ENCODE measurements at places on chromosomes 1 and 21.

GRCh38 chr1:45187725-45188124 lies 18.7 kb downstream of the ZSWIM5 start:
- peak; percentile 51 for DNase-seq

GRCh38 chr1:152190589-152190988 lies 31.6 kb upstream of the RPTN start:
- peak; percentile 45 for DNase-seq

DNA sequence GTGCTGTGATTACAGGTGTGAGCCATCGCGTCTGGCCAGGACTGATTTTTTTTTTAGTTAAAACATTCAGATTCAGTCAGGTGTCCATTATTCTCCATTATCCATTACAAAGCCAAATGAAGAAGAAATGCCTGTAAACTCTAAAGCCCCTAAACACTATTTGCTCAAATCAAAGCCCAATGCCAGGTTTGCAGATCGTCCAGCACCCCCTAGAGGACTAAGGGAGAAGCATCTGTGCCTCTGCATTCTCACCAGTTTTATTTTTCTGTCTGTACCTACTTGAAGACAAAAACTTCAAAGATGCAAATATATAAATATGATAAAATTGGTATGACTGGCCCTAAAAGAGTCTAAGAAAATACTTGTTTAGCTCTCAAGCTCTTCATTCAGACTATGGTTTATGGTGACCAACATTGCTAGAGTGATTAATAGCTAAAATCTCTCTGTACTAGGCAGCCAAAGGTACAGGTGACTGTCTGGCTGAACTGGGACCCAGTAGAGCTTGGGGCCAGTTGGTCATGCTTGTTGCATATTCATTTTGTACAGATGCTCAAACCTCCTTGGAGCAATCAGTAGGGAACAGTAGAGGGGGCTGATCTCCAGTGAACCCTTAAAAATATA lies 138.4 kb downstream of the SYT2 start:
- DNase-seq: peak; percentile 45

DNA sequence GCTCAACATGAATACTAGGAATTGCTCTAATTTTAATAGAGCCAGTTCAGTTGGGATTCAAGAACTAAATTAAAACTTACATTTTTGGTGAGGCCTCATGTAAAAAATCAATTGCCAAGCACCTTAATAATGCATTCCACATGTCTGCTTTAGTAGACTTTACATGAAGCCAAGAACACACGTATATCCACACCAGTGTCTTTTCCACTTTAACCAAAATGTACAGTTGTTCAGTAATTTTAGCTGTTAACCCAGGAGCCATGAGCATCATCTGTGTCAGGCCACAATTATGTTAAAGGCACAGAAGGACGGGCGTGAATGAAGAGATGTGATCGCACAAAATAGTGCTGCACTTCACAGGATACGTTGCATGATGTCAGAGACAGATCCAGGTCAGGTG lies 136.7 kb downstream of the TLR5 start:
- no peak for DNase-seq

DNA sequence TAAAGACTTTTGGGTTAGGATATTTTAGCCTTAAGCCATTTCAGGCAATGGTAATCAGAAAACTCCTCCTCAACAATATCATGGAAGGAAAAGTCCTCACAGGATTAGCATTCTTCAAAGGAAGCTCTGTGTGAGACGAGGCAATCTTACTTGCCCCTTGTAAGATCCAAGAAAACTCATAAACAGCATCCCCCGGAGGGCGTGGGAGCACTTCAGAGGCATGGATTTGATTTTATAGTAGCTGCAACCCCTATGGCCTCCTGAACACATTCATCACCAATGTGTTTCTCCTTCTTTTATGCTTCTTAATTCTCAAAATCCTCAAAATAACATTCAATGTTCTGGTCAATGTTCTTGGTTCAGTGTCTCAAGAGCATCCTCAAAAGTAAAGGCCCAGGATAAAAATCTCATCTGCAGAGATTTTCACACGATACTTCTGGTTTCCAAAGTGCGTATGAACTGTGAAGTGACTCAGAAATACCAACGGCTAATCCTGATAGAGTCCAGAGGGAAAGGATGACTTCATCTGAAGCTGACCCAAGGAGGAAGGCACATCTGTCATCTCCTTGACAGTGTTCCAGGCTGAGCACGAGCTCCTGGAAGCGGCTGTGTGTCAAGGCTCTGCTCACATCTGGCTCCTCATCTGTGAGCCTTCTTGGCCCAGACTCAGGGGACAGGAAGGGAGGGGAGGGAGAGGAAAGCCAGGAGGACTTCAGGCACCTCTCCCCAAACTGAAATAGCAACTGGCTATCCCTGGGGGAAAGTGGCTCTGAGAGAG lies 49.3 kb upstream of the PSEN2 start:
- DNase-seq: peak; percentile 97

GRCh38 chr1:205260948-205261732 lies 33.4 kb downstream of the TMCC2 start:
- DNase-seq: peak; percentile 73

DNA sequence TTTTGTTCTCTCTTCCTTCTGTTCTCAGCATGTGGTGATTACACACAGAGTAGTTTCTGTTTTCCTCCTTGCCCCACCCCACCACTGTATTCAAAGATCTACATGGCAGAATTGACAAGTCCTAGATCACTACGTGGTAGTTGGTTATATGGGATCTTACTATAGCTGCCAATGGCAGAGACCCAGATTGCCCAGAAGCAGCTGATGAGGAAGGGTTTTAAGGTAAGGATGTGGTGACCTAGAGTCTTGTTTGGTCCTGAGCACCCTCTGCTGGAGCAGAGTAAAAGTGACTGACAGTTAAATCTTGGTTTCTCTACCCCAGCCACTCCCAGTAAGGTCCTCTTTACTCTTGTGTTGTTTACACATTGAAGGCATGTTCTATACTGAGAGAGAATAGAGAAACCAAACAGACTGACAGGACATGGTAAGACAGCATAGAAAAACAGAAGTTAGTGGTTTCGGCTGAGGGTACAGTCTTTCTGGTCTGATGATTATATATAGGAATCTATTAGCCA lies 22.8 kb upstream of the STRIP1 start:
- DNase-seq: peak; percentile 64

DNA sequence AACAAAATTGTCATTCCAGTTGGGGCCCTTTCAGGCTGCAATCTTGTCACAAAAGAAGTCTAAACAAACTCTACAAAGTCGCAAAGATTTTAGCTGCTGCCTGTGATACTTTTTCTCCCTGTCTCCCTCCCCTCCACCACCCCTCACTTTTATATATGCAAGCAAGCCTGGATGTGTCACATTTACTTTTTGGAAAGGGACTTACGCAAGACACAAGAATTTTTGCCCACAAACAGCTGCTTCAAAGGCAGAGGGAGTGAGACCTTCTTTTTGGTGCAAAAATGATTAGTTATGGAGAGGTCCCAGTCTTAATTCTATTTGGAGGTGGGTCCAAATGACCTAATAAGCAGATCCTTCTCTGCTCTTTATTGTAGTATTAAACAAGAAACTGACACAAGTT lies 22.9 kb upstream of the RALGPS2 start:
- peak; percentile 67 for DNase-seq

- DNase-seq: no peak
Observed at GRCh38 chr21:18129526-18129925, 115.1 kb upstream of the CHODL start.

GRCh38 chr1:68811806-68812205 lies 314.9 kb upstream of the DEPDC1 start:
- no peak for DNase-seq

Data from EL (cell line).